ENCODE measurements at places on chromosomes 2 and 18. TPM values are rescaled to one million over a fixed set of nuclear protein-coding genes. Genes with fewer than 3 reads are reported as not detected.

DNA sequence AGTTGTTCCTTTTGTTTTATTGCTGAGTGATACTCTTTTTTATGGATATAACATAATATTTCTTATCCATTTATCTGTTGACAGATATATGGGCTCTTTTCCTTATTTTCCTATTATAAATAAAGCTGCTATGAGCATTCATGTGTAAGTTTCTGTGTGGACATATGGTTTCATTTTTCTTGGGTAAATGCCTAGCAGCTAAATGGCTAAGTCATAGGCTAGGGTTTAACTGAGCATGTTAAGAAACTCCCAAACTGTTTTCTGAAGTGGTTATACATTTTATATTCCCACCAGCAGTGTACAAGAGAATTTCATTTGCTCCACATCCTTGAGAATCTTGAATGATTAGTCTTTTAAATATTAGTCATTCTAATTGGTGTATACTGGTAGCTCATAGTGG lies 786.6 kb upstream of the CDH2 start:
- no peak overlapping the region for H3K27ac ChIP-seq
- H3K4me3 ChIP-seq, result no peak overlapping the region
- DNase-seq, result no peak
- no peaks in the 10 kb centered on the region for H3K27me3 ChIP-seq
- H3K4me1 ChIP-seq, result no peaks in the 10 kb centered on the region

The ASPRV1 gene
- total RNA-seq, result 0.75 TPM

- H3K27me3 ChIP-seq, result no peaks in the 10 kb centered on the region
- no peak overlapping the region for H3K27ac ChIP-seq
- DNase-seq, result no peak
- H3K4me1 ChIP-seq, result no peaks in the 10 kb centered on the region
- H3K4me3 ChIP-seq, result no peak overlapping the region
- H3K36me3 ChIP-seq, result no peaks in the 10 kb centered on the region
Measured at GRCh38 chr2:151570191-151570590, 160.5 kb downstream of the RIF1 start.

DNA sequence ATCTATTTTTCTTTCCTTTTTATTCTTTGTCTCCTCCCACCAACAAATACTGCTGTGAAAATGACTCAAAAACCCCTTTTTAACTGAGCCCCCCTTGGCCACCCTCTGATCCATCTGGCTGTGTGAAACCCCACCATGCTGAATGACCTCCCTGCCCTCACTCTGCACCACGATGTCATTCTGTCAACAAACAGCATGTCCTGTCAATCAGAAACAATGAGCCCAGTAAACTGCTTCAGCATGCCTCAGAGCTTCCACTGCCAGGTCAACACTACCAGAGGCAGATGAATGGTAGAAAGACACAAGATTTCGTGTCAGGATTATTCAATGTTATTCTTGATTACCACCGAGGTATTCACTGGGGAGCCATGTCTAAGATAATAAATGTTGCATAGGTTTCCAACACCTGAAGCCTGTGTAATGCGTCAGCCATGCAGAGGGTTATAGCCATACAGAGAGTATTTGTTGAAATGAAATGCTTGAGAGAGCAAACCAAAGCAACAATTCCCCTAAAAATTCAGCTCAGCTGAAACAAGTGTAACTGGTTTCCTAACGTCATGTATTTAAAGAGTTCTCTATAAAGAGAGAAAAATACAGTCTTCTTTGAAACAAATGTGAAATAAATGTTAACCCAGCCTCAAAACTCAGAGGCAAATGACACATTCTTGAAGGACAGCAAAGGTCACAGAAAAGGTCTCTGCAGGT lies 76.7 kb downstream of the LRP2 start:
- H3K4me3 ChIP-seq, result no peak overlapping the region
- no peaks in the 10 kb centered on the region for H3K36me3 ChIP-seq
- DNase-seq, result no peak
- H3K27me3 ChIP-seq, result no peaks in the 10 kb centered on the region

The MRPS9 gene
- total RNA-seq, result 27.7 TPM

The SERPINB7 gene
- total RNA-seq, result not detected

DNA sequence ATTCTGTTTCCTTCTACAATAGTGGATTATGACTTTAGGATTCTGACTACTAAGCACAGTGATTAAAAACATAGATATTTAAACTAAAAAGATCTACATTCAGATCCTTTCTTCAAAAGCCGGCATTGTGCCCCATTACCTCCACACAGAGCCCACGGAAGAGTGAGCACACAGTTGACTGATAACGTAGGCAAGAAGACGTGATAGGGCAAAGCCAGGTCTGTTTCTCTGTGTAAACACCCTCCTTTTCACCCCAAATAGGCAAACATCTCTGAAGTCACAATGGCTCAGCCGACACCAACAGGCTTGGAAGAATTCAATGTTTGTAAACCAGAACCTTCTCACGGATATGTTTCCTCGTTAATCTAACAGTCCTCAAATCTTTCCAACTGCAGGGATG lies 302.9 kb downstream of the CMPK2 start:
- H3K36me3 ChIP-seq, result no peaks in the 10 kb centered on the region
- H3K4me3 ChIP-seq, result no peak overlapping the region
- H3K27ac ChIP-seq, result no peak overlapping the region
- no peaks in the 10 kb centered on the region for H3K4me1 ChIP-seq
- H3K27me3 ChIP-seq, result no peaks in the 10 kb centered on the region

- H3K27ac ChIP-seq, result no peak overlapping the region
- no peaks in the 10 kb centered on the region for H3K36me3 ChIP-seq
- peaks cover 9% of the 10 kb centered on the region for H3K4me1 ChIP-seq
- no peak overlapping the region for H3K4me3 ChIP-seq
- H3K27me3 ChIP-seq, result no peaks in the 10 kb centered on the region
- no peak for DNase-seq
Measured at GRCh38 chr2:28658369-28658768, 93.3 kb upstream of the PPP1CB start.

DNA sequence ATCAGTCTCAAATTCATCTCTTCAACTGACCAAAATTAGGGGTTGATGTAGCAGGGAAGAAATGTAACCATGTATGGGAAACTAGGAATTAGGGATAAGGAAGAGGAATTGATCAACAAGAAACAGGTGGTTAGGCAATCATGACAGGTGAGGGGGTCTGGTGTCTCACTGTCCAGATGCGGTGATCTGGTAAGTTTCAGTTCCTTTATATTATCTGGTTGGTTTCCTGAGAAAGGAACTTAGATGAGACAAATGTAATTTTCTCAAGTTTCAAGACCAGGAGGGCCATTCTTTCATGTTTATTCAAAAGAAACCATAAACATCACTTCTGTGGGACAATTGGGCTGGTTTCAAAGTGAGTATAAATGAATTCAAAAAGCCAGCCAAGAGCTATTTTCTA lies 306.2 kb upstream of the KCNJ3 start:
- no peak overlapping the region for H3K27ac ChIP-seq
- H3K27me3 ChIP-seq, result no peaks in the 10 kb centered on the region
- no peak overlapping the region for H3K4me3 ChIP-seq
- no peak for DNase-seq

DNA sequence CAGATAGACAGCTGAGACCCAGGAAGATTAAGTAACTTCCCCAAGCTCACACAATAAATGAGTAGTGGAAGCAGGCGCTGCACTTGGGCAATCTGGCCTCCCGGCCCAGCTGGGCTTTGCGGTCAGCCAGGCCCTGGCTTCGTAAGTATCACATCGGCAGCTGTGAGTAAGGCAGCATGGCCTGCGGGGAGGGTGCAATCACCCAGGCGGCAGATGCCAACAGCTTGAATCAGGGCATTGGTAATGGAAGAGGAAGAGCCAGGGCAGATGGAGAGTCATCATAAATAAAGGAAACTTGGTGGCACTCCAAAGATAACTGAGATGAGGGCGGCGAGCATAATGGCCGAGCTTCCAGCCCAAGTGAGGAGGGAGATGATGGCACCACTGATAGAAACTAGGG lies 217.9 kb upstream of the PID1 start:
- no peak for DNase-seq
- H3K36me3 ChIP-seq, result no peaks in the 10 kb centered on the region
- H3K27me3 ChIP-seq, result no peaks in the 10 kb centered on the region
- no peak overlapping the region for H3K4me3 ChIP-seq
- no peaks in the 10 kb centered on the region for H3K4me1 ChIP-seq
- no peak overlapping the region for H3K27ac ChIP-seq

DNA sequence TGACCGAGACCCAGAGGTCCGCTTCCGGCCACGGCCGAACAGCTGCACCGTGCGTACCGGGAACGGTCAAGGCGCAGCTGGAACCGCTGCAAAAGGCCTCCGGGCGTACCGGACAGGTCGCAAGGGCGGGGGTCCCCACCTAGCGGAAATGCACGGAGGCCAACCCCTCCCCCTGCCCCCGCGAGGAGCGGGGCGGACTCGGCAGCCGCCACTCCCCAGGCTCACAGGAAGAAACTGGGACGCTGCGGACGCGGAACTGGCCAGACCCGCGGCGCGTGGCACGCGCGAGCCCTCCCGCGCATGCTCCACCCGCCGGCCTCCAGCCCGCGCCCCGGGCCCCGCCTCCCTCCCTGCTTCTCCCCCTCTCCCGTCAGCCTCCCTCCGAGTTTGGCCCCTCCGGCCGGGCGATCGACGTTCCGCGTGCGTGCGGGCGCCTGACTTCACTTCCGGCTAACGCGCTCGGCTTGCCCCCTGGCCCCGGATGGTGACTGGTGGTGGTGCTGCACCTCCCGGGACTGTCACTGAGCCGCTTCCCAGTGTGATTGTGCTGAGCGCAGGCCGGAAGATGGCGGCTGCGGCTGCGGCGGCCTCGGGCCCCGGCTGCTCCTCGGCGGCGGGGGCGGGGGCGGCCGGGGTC lies at the start of gene BIRC6:
BIRC6 (plus strand) TSS at position 343 of the 637 bp plus-strand sequence; CDS start at position 482, 139 bp downstream.
- H3K27me3 ChIP-seq, result no peaks in the 10 kb centered on the region
- H3K4me1 ChIP-seq, result peaks cover 2% of the 10 kb centered on the region
- H3K27ac ChIP-seq, result peak within 1 kb of the TSS; percentile 94
- H3K36me3 ChIP-seq, result no peaks in the 10 kb centered on the region
- peak; percentile 94 for DNase-seq
- H3K4me3 ChIP-seq, result peak within 1 kb of the TSS; percentile 97

The SLC30A3 gene
- total RNA-seq, result not detected

The PHLPP1 gene
- total RNA-seq, result 14.5 TPM

DNA sequence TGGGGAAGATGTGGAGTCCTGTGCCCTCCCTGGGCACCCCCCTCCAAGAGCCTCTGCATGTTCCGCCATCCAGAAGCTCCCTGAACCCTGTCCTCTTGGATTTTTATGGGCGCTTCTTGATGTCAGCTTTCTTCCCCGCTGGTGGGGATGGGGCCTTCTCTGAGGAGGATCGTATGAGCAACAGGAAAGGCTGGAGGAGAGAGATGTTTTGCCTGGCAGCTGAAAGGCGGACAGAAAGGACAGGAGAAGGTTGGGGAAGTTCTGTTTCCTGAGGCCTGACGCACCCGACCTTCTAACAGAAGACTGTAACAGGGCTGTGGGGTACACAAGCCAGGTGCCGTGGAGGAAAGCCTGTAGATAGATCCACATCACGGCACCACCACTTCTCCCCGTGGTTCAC lies 238.8 kb downstream of the LDLRAD4 start:
- no peak overlapping the region for H3K4me3 ChIP-seq
- H3K36me3 ChIP-seq, result no peaks in the 10 kb centered on the region
- no peak for DNase-seq
- H3K4me1 ChIP-seq, result peaks cover 8% of the 10 kb centered on the region
- no peaks in the 10 kb centered on the region for H3K27me3 ChIP-seq
- no peak overlapping the region for H3K27ac ChIP-seq

- no peak overlapping the region for H3K4me3 ChIP-seq
- DNase-seq, result no peak
- no peaks in the 10 kb centered on the region for H3K27me3 ChIP-seq
- H3K4me1 ChIP-seq, result no peaks in the 10 kb centered on the region
Measured at GRCh38 chr2:231384970-231385369, 10.5 kb upstream of the B3GNT7 start.

The OTOS gene
- not detected for total RNA-seq

The PLEKHH2 gene
- 3.8 TPM for total RNA-seq

DNA sequence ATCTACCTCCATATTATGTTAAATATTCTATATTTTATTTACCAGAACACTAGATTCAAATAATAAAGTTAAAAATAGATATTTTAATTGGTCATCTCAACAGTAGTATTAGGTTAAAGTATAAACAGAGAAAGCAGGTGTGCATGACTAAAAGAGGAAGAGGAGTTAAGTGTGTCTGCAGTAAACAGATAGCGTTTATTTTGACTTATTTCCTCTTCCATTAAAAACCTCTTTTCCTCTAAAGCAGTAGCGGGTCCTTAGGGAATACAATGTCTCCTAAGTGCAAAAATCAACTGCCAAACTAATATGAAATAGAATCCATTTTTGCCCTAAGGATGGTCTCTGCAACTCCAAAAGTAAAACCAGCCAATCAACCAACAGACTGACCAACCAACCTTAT lies 27.7 kb downstream of the EIF2AK3 start:
- H3K4me3 ChIP-seq, result no peak overlapping the region
- H3K27ac ChIP-seq, result peak overlapping the region; percentile 8
- no peaks in the 10 kb centered on the region for H3K27me3 ChIP-seq

DNA sequence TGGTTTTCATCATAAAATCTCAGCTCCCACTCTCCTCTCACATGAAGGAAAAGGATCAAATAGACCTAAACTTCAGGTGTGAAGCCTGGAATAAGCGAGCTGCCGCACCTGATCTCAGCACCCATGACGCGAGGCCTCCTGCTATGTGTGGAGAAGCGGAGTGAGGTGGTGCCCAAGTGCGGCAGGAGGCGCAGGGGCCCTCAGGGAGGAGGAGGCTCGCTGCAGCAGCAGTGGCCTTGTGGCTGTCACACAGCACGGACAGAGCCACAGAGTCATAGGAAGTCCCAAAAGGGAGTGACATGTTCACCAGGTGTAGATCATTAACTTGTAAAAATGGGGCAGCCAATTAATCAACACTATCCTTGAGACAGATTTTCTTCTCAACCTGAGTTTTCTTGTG lies 9.1 kb downstream of the SCLY start:
- peaks cover 26% of the 10 kb centered on the region for H3K36me3 ChIP-seq
- H3K27ac ChIP-seq, result peak overlapping the region; percentile 3
- peaks cover 41% of the 10 kb centered on the region for H3K4me1 ChIP-seq
- no peak for DNase-seq
- no peaks in the 10 kb centered on the region for H3K27me3 ChIP-seq

The SLC40A1 gene
- 231 TPM for total RNA-seq

DNA sequence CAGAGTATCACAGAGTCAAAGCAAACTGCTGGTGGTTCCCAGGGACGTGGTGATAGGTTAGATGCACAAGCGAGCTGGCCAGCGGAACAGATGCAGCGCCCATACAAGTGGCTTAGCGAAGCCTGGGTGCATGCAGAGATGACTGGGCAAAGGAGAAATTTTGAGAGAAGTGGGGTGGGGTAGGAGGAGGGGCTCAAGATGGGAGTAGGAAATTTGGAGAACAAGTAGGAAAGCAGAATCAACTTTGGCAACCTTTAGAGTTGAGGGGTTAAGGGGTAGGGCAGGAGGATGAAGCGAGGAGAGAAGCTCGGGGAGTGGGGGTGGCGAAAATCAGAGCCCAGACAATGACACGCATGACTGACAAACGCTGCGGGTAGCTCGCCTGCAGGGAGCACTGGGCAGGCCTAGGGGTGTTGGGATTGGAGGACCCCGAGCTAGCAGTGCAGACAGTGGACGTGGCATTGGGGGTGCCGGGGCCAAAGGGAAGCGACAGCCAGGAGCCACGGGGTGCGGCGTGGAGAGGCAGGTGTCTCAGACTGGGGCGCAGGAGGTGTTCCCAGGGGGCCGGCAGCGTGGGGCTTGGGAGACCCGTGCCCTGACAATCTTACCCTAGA lies 431 bp downstream of the FAM98A start:
- H3K4me1 ChIP-seq, result no peaks in the 10 kb centered on the region
- no peaks in the 10 kb centered on the region for H3K27me3 ChIP-seq
- peak; percentile 44 for DNase-seq
- peak overlapping the region; percentile 86 for H3K27ac ChIP-seq

All from liver (tissue), 10 donors.